Lower lobe of right lung (tissue), 2 donors: ENCODE measurements at places on chromosomes 1 and 21.
A peak's percentile ranks its signal among the peaks of the same experiment; 100 is the strongest.

GRCh38 chr21:28431022-28431421 lies 561.7 kb downstream of the LTN1 start:
- H3K4me3 ChIP-seq: no peak overlapping the region
- no peaks in the 10 kb centered on the region for H3K27me3 ChIP-seq
- DNase-seq: no peak
- H3K4me1 ChIP-seq: no peaks in the 10 kb centered on the region
- H3K36me3 ChIP-seq: no peaks in the 10 kb centered on the region
- no peak overlapping the region for H3K27ac ChIP-seq

DNA sequence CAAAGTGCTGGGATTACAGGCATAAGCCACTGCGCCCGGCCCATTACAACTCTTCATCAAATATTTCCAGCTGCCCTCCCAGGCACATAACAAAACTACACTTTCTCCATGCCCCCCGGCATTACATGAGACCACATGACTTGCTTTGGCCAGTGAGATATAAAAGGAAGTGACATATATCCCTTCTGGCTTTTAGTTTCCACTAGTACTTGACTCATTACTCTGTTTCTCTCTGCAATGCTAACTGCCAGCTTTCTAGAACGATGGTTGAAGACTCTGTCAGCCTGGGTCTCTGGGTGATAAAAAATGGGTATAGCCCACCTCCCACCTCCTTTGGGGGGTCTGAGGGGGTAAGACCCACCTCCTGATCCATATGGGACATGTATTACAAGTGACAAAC lies 24.2 kb downstream of the ABL2 start:
- no peaks in the 10 kb centered on the region for H3K27me3 ChIP-seq
- H3K4me3 ChIP-seq: no peak overlapping the region
- peaks cover 12% of the 10 kb centered on the region for H3K4me1 ChIP-seq
- no peak overlapping the region for H3K27ac ChIP-seq
- no peak for DNase-seq

- no peak for DNase-seq
- no peaks in the 10 kb centered on the region for H3K36me3 ChIP-seq
- H3K27ac ChIP-seq: no peak overlapping the region
- H3K27me3 ChIP-seq: no peaks in the 10 kb centered on the region
- no peaks in the 10 kb centered on the region for H3K4me1 ChIP-seq
Observed at GRCh38 chr1:77421504-77422233, 139.8 kb downstream of the AK5 start.

- peak overlapping the region; percentile 46 for H3K4me3 ChIP-seq
- H3K27me3 ChIP-seq: peaks cover 14% of the 10 kb centered on the region
- H3K4me1 ChIP-seq: no peaks in the 10 kb centered on the region
Observed at GRCh38 chr1:164320790-164321731, 237.9 kb upstream of the PBX1 start.

GRCh38 chr1:210758761-210759160 lies 375.2 kb downstream of the KCNH1 start:
- H3K4me3 ChIP-seq: no peak overlapping the region
- H3K4me1 ChIP-seq: no peaks in the 10 kb centered on the region
- H3K27ac ChIP-seq: no peak overlapping the region
- no peaks in the 10 kb centered on the region for H3K36me3 ChIP-seq

GRCh38 chr1:15330028-15330427 lies 79.7 kb upstream of the EFHD2 start:
- no peaks in the 10 kb centered on the region for H3K36me3 ChIP-seq
- no peak overlapping the region for H3K4me3 ChIP-seq
- no peaks in the 10 kb centered on the region for H3K27me3 ChIP-seq
- no peak for DNase-seq
- peaks cover 23% of the 10 kb centered on the region for H3K4me1 ChIP-seq

- peaks cover 56% of the 10 kb centered on the region for H3K4me1 ChIP-seq
- H3K36me3 ChIP-seq: peaks cover 8% of the 10 kb centered on the region
- no peaks in the 10 kb centered on the region for H3K27me3 ChIP-seq
- DNase-seq: no peak
- peak overlapping the region; percentile 31 for H3K27ac ChIP-seq
Observed at GRCh38 chr1:91683598-91683951, 182.9 kb downstream of the CDC7 start.

DNA sequence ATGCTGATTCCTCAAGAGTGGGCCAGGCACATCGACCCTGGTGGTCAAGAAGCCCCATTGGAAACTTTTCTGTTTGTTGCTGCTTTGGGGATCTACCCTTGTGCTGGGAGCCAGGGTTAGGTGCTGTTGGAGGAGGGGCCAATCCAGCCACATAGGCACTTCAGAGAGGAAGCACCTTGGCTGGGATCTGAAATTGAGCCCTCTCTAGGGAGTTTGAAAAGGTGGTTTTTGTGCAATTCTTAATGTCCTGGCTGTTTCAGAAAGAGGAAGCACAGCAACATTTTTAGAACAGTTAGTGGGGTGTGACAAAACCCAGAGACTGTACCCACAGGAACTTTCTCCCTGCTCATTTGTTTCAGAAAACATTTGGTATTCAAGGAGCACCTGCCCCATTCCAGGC lies 17.2 kb upstream of the BEND5 start:
- no peaks in the 10 kb centered on the region for H3K27me3 ChIP-seq
- no peak overlapping the region for H3K4me3 ChIP-seq
- no peaks in the 10 kb centered on the region for H3K4me1 ChIP-seq
- no peak overlapping the region for H3K27ac ChIP-seq
- no peak for DNase-seq
- no peaks in the 10 kb centered on the region for H3K36me3 ChIP-seq

- no peak overlapping the region for H3K4me3 ChIP-seq
- peaks cover 25% of the 10 kb centered on the region for H3K4me1 ChIP-seq
- no peak for DNase-seq
- no peaks in the 10 kb centered on the region for H3K27me3 ChIP-seq
- H3K36me3 ChIP-seq: no peaks in the 10 kb centered on the region
- peak overlapping the region; percentile 66 for H3K27ac ChIP-seq
Observed at GRCh38 chr1:218479436-218480115, 134.4 kb downstream of the TGFB2 start.

GRCh38 chr1:220007438-220007837 lies 38.9 kb downstream of the EPRS1 start:
- H3K27ac ChIP-seq: no peak overlapping the region
- no peaks in the 10 kb centered on the region for H3K27me3 ChIP-seq
- no peaks in the 10 kb centered on the region for H3K4me1 ChIP-seq
- H3K36me3 ChIP-seq: peaks cover 96% of the 10 kb centered on the region
- no peak overlapping the region for H3K4me3 ChIP-seq

- no peak overlapping the region for H3K4me3 ChIP-seq
- H3K36me3 ChIP-seq: peaks cover 5% of the 10 kb centered on the region
- peak; percentile 70 for DNase-seq
- H3K27me3 ChIP-seq: peaks cover 23% of the 10 kb centered on the region
Observed at GRCh38 chr1:1290238-1290731, 10.0 kb downstream of the SCNN1D start.

DNA sequence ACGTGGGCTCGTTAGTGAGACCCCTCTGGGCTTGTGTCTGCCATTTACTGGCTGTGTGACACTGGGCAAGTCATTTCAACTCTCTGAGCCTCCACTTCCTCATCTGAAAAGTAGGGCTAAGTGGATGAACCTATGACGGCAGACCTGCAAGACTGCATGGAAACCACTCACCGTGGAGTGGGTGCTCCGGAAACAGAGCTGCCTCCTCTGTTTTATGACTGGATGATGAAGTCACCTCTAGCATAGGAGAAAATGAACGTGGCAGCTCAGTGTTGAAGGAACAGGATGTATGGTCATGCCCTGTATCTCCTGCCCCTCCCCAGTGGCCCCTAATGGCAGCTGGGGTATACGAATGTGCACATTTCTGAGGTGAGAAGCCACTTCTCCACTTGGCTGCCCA lies 40.5 kb downstream of the STPG1 start:
- no peaks in the 10 kb centered on the region for H3K27me3 ChIP-seq
- DNase-seq: no peak
- H3K27ac ChIP-seq: no peak overlapping the region
- no peak overlapping the region for H3K4me3 ChIP-seq
- H3K4me1 ChIP-seq: no peaks in the 10 kb centered on the region

DNA sequence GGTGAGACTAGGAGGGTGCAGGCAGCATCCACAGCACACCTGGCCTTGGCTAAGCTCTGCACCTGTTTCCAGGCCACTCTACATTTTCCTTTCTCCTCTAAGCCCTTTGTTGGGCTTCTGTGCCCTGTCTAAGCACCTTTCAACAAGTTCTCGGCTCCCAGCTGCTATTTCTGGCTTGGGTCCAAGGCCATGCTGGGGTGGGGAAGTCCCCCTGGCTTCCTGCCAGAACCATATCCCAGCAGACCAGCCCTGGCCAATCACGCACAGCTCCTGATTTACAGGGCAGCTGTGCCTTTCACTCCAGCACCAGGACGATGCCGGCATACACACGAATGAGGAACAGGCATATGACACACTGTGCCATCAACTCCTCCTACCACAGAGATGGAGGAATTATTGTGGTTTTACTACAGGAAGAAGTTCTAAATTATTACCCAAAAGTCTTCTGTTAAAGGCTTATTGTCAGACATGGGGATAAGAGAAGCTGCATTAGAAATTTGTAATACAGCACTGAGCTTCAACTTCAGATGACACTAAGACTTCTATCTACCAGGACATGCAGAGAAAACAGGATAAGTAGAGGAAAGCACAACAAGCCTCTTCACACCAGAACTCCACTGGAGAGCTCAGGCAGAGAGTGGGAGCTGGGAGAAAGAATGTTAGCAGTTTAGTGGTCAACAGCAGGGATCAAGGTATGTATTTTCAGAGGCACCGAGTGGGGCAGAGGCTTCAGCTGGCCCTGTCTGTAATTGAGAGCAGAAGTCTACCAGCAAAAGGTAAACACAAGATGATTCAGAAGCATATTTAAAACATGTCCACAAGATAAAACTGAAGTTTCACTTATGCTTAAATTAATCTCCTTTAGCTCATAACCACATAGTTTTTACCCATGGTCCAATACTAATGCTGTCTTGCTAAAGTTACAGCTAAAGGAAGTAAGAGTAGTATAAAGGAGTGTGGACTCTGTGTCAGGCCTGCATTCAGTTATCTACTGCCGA lies 37.4 kb downstream of the TRIT1 start:
- no peak overlapping the region for H3K4me3 ChIP-seq
- peaks cover 30% of the 10 kb centered on the region for H3K4me1 ChIP-seq
- peaks cover 61% of the 10 kb centered on the region for H3K36me3 ChIP-seq
- H3K27ac ChIP-seq: peak overlapping the region; percentile 19

GRCh38 chr1:46571691-46572225 lies 20.3 kb upstream of the KNCN start:
- peaks cover 93% of the 10 kb centered on the region for H3K36me3 ChIP-seq
- H3K27me3 ChIP-seq: no peaks in the 10 kb centered on the region
- no peak for DNase-seq
- no peak overlapping the region for H3K4me3 ChIP-seq

DNA sequence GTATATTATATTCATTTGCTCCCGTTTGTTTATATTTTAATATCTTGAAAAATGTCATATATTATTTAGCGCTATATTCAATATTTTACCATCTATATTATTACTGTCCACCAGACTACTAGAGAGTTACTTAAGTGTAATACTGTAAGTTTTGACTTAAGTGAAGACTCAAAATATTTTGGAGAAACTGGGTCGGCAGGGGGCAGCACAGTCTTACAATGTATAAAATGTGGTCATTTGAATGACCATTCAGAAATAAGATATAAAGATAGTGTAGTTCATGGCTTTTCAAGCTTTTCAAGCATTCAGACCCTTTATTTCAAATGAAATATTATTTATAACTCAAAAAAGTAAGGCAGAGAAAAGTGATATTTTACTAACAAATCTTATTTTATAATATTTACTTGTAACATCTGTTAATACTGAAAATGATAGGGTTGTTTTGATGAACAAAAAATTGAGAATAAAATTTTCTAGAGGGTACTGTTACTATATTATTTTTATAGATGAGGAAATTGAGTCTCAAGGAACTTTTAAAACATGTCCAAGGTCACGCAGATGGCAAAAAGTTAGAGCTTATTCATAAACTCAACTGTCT lies 89.0 kb upstream of the SERTAD4 start:
- H3K4me3 ChIP-seq: no peak overlapping the region
- H3K27me3 ChIP-seq: no peaks in the 10 kb centered on the region
- no peaks in the 10 kb centered on the region for H3K36me3 ChIP-seq
- H3K4me1 ChIP-seq: no peaks in the 10 kb centered on the region
- H3K27ac ChIP-seq: no peak overlapping the region
- DNase-seq: peak; percentile 75

- H3K27ac ChIP-seq: no peak overlapping the region
- H3K27me3 ChIP-seq: no peaks in the 10 kb centered on the region
- no peak for DNase-seq
- H3K4me3 ChIP-seq: no peak overlapping the region
Observed at GRCh38 chr1:113734357-113735055, 24.8 kb downstream of the PHTF1 start.

- H3K27me3 ChIP-seq: no peaks in the 10 kb centered on the region
- no peak for DNase-seq
- H3K36me3 ChIP-seq: peaks cover 27% of the 10 kb centered on the region
- no peaks in the 10 kb centered on the region for H3K4me1 ChIP-seq
Observed at GRCh38 chr21:36274128-36274527, 45.9 kb upstream of the MORC3 start.

- no peak overlapping the region for H3K27ac ChIP-seq
- H3K27me3 ChIP-seq: peaks cover 7% of the 10 kb centered on the region
- H3K36me3 ChIP-seq: no peaks in the 10 kb centered on the region
- no peak for DNase-seq
- H3K4me1 ChIP-seq: no peaks in the 10 kb centered on the region
- no peak overlapping the region for H3K4me3 ChIP-seq
Observed at GRCh38 chr1:233393926-233394680, 66.6 kb downstream of the MAP3K21 start.

DNA sequence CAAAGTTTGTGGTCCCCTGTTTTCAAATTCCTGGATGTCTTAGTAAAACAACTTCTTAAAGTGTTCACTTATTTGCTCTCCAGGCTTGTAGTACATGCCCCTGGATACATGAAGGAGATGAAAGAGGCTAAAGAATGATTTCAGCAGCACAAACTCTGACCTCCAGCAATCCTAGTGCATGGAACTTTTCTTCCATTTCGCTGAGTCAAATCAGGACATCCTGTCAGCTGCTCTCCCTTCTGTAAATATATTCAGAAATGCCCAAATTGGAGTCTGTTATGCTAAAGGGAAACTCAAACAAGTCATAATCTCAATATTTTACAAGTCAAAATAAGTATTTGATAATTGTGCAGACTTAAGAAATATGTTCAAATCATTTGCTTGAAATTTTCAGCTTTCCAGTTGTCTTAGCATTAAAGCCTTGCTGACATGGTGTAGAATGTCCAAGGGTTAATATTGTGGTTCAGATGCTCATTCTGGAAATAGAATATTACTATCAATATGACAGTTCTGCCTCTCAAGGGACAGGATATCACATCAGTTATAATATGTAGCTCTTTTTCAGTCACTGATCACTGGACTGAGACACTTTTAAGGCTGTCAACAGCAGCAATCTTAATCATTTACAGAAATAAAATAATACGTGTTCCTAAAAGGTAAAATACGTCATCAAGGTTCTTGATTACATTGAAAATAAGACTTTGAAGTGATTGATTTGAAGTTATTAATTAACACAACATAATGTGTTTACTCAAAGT lies 1157.3 kb downstream of the PLA2G4A start:
- H3K4me3 ChIP-seq: no peak overlapping the region
- H3K4me1 ChIP-seq: no peaks in the 10 kb centered on the region
- H3K36me3 ChIP-seq: no peaks in the 10 kb centered on the region
- H3K27ac ChIP-seq: no peak overlapping the region

- H3K4me1 ChIP-seq: peaks cover 13% of the 10 kb centered on the region
- H3K27ac ChIP-seq: no peak overlapping the region
- DNase-seq: no peak
- H3K27me3 ChIP-seq: no peaks in the 10 kb centered on the region
Observed at GRCh38 chr1:1225238-1225845, 6.5 kb downstream of the SDF4 start.
